ENCODE measurements at places on chromosomes 4 and X.

DNA sequence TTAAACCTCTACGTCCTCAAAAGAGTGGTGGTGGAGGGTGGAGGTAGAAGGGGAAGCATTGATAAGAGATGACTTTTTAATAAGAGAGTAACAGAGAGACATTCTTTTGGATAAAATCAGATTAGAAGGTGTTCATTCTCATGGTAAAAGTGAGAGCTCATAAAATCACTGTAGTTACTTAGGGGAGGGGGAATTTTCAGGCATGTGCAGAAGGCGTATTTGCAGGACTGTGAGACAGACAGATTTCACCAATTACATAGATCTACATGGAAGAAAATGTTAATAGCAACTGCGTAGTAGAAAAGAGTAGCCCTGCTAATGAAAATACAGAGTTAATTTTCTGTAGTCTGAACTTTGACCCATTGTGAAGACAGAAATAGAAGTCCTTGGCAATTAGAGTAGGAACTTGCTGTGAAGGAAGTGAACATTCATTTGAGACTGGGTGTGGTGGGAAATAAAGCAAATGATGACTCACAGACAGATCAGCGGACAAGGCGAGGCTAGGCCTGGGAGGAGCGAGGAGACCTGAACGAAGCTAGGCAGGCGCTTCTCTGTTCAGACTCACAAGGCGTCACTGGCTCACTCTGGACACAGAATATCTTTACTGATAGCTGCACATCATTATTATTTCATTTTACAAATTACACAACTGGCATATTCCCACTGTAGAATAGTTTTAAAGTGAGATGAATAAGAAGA, 57.2 kb upstream of the FAM9C start:
- no peak for DNase-seq

DNA sequence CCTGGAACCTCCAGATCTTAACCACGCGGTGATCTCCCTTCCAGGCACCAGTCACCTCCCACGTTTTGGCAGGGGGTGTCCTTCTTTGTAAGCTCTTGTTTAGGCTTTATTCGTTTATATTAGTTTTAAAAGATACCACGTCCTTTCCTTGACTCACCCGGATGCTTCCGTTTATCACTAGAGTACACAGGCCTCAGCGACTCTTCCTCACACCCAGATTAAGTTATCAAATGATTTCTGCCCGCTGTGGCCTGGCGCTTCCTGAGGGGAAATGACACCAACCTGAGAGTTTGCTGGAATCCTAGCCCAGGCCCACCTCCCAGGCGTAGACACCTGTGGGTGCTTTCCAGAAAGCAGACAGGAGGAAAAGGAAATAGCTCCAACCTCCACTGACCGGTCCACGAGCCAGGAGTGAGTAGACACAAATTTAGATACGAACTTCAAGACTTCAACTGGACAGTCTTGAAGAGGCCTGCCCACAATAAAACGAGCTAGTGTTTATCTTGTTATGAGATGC, 756 bp upstream of the ADAMTS3 start:
- DNase-seq = no peak

DNA sequence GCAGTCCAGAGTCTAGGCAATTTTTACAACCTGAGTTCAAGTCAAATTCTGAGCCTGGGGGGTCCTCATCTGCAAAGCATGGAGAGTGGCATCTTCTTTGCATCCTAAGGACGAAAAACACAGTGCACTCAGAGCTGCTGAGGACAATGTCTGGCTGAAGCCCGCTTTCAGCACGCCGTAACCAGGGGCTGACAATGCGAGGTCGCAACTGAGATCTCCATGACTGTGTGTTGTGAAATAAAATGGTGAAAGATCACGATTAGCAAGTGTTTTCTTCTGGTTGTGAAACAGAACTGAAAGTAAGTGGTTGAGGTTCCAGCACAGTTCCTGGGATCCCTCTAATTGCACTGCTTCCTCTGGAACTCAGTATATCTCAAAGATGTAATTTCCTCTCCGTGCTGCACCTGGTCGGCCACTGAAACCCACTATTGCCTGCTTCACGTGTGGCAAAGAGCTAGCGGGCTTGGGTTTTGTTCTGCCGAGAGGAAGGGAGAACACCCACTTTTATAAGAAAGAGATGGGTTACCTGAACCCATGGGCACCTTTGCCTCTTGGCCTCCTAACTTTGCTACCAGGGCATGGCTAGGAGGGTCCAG, 7.7 kb upstream of the F11 start:
- DNase-seq = no peak

- no peak for DNase-seq
These were observed 49.3 kb downstream of the APELA start for GRCh38 chr4:164926301-164926700.

- no peak for DNase-seq
These were observed 29.2 kb downstream of the METAP1 start for GRCh38 chr4:99024481-99025275.

DNA sequence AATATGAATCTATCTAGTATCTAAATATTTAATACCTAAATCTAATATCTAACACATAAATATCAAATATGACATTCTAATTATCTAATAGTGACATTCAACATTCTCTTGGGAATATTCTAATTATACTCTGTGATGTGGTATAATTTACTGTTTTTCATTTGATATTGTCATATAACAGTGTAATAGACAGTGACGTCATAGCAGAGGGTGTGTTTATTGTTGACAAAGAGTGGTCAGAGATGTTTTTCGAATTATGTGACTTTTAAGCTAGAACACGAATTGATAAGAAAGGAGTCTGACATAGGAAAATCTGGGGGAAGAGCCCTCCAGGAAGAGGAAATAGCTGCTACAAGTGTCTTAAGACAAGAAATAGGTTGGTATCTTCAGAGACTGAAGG, 5.9 kb upstream of the MAGEC3 start:
- no peak for DNase-seq

- DNase-seq = no peak
These were observed 95.7 kb downstream of the DCLK2 start for GRCh38 chr4:150173982-150174398.

GRCh38 chr4:82388405-82388804, 14.6 kb upstream of the HNRNPD start:
- no peak for DNase-seq

DNA sequence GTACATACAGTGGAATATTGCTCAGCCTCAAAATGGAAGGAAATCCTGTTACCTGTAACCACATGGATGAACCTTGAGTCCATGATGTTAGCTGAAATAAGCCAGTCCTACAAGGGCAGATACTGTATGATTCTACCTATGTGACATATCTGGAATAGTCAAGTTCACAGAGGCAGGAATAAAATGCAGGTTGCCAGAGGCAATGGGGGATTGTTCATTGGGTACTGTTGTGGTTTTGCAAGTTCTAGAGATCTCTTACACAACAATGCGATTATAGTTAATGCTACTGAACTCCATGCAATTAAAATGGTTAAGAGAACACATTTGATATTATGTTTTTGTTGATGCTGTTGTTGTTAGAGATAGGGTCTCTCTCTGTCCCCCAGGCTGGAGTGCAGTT, 74.6 kb downstream of the SHROOM2 start:
- no peak for DNase-seq

- no peak for DNase-seq
These were observed 198.9 kb downstream of the MID1IP1 start for GRCh38 chrX:38999967-39000745.

DNA sequence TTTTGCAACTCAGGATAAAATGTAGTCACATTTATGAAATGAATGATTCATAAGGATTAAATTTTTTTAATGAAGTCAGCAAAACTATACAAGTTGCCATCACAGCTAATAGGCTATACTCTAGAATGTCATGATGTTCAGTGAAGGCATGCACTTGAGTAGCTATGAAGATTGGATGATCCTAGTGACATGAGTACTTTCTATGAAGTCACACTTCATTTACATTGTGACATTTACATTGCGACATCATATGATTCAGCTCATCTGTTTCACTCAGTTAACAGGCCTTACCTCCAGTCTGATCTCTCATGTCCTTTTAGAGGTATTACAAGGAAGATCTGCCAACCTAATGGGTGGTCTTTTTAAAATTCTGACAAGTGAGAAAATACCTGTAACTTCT, 82.7 kb upstream of the FGF13 start:
- no peak for DNase-seq

DNA sequence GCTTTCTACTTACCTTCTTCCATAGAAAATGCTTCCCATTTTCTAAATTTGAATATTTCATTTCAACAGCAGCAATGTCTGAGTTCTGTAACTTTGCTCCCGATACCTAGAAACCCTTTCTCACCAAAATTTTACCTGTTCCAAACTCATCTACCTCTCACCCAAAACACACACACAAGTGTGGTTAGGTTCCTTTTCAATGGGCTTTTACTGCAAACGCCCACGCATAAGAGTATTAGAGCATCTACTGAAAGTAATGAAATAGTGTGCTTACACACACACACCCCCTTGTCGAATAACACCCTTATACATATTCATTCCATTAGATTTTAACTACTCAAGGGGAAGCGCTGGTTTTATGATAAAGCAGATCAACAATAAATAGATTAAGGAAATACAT, 610.3 kb upstream of the AADAT start:
- DNase-seq = no peak

DNA sequence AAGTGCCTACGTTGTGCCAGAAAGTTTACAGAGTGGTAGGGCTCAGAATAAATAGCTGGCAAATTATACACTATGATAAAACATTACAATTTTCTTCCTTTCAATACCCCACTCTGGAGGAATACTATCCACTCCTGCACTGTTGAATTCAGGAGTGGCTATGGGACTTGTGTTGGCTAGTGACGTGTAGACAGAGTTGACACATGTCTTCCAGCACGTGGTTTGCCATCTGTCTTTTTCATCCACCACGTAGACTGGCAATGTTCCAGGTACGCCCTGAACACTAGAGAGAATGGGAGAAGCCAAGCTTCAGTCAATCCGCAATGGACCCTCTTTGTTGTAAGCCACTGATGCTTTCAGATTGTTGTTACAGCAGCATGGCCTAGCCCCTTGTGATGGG, 168.8 kb upstream of the RBPJ start:
- no peak for DNase-seq

- DNase-seq = peak; percentile 56
These were observed at the start of gene PLCXD1 for GRCh38 chrX:281166-281999. PLCXD1 (plus strand) TSS chrX:281381; CDS start chrX:284188, 2,807 bp downstream.

GRCh38 chr4:123419885-123420755, 23.5 kb downstream of the SPRY1 start:
- no peak for DNase-seq

DNA sequence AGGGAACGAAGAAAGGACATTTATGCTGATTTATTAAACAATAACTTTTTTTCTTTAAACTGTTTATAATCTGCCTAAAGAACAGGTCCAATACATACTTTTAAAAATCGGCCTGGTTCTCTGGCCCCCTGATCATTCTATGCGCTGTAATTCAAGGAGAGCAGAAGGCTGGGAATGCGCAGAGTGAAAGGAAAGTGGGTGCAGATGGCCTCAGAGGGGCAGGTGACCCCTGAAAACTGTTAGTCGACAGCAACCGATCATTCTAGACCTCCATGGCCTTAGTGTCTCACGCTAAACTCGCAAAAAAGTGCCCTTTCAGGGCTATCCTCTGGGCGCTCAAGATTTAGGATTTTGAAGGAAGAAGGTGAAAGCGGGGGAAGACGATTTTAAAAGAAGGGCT, 2.2 kb downstream of the PDE5A start:
- DNase-seq = no peak

- DNase-seq = no peak
These were observed 28.3 kb downstream of the CYTL1 start for GRCh38 chr4:4990857-4991540.

DNA sequence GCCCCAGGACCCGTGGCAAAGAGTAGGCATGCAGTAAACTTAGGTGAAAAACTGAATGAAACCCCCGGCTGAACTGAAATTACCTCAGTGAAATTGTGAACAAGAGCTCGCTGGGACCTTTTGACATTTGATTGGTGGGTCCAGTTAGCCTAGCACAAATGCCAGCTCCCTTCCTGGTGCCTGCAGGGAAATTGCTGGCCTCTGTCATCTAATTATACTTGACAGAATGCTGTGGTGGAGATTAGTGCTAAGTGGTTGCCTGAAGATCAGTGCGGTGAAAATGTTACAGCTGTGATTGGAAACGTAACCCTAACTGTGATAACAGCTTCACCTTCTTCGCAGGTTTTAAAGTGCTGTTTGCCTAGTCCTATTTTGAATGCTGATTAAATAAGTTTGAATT, 43.0 kb downstream of the ADD1 start:
- DNase-seq = no peak

- no peak for DNase-seq
These were observed 145.0 kb upstream of the SPOCK3 start for GRCh38 chr4:167379076-167379835.

Measured in GM12865 (cell line).